ENCODE measurements at places on chromosomes 3 and 15. TPM values are rescaled to one million over a fixed set of nuclear protein-coding genes. Genes with fewer than 3 reads are reported as not detected.

Gene NEK10
- 1.9 TPM for total RNA-seq

Gene PIERCE2
- total RNA-seq, result 1.1 TPM

Gene ZNF774
- 1.2 TPM for total RNA-seq

Gene SUCNR1
- total RNA-seq, result not detected

Gene DNAH1
- 8.1 TPM for total RNA-seq

Gene UTS2B
- total RNA-seq, result not detected

Gene ITPKA
- total RNA-seq, result 1.9 TPM

Gene IQCF5
- not detected for total RNA-seq

Gene CSTA
- not detected for total RNA-seq

Gene ITIH3
- total RNA-seq, result not detected

Gene GRAMD1C
- 5.2 TPM for total RNA-seq

Gene LRRC31
- not detected for total RNA-seq

Gene CSPG4
- total RNA-seq, result 268 TPM

Gene SNTN
- not detected for total RNA-seq

Gene SORD
- total RNA-seq, result 60.2 TPM

Gene TRH
- not detected for total RNA-seq

Gene IMPG2
- total RNA-seq, result 0.05 TPM

Gene TMCO5A
- not detected for total RNA-seq

Gene CPA3
- total RNA-seq, result not detected

Gene GPR27
- not detected for total RNA-seq

Gene AADACL2
- total RNA-seq, result not detected

Gene CLRN1
- total RNA-seq, result not detected

Gene SPATA12
- total RNA-seq, result not detected

Gene AHSG
- total RNA-seq, result not detected

Gene ALG1L2
- 0.68 TPM for total RNA-seq

Gene ITIH1
- not detected for total RNA-seq

Gene GOLGA8G
- 0.34 TPM for total RNA-seq
